Activated T-cell treated with anti-CD3 and anti-CD28 coated beads for 48 hours (primary cell): ENCODE measurements at places on chromosomes 2 and 18.

DNA sequence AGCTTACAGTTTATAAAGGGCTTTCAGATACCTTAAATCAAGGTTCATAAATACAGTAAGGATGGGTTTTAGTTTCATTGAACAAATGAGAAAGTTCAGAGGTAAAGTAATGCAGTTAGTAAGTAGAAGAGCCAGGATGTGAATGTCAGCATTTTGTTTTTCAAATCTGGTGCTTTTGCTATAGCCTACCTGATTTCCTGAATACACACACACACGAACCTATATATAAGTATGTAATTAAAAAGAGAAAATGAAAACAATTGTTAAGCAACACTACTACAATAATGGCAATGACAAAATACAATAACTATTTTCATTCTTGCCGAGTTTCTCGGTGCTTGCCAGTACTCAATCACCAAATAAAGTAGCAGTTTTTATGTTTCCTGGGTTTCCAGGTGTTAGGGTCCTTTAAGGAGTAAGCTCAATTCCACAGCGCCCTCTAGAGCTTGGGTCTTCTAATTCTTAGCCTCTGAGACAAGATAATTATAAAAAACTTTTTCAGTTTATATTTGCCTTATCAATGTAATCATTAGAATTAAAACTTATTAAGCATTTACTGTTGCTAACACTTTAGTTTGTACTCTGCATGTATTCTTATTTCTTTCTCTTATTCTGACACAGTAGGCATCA is 512.9 kb upstream of the ACVR2A start:
- DNase-seq: no peak

GRCh38 chr2:72015266-72015665 is 132.4 kb downstream of the CYP26B1 start:
- no peak for DNase-seq

- no peak for DNase-seq
Observed at GRCh38 chr2:125526093-125526492, 1129.9 kb upstream of the GYPC start.

DNA sequence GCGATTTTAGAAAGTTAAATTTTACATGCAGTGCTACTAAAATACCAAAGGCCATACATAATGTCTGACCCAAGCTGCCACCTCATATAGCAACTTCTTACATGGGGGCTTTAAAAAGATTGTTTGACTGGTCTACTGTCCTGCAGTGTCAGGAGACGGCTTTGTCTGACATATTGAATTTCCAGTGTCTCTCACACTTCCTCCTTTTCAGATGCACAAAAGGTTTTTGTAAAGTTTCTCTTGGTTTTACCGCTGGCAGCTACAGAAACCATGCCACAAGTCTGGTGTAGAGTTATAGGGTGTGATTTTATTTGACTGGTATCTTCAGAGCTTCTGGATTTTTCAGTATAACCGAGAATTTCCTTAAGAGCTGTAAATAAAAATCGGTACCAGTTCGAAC is 1.1 kb upstream of the ASAP2 start:
- no peak for DNase-seq

GRCh38 chr2:145822892-145823534 is 1303.1 kb upstream of the ZEB2 start:
- no peak for DNase-seq

- DNase-seq: no peak
Observed at GRCh38 chr18:8468191-8468590, 141.0 kb upstream of the RAB12 start.

DNA sequence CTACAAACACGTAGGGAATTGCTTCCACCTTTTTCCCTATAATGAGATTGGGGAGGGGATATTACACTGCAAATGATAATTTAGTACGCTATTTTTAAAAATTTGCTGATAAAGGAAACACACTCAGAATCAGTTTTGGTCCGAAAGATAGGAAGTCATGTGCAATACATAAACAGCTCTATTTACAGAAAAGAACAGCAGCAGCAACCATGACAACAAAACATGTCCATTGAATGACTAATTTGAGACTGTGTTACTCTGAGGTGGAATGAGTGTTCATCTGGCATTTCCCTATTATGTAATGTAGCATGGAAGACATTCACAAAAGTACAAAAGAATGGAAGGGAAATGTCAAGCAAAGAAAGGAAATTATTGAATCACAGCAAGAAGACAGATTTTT is 337.2 kb downstream of the NBAS start:
- DNase-seq: no peak

DNA sequence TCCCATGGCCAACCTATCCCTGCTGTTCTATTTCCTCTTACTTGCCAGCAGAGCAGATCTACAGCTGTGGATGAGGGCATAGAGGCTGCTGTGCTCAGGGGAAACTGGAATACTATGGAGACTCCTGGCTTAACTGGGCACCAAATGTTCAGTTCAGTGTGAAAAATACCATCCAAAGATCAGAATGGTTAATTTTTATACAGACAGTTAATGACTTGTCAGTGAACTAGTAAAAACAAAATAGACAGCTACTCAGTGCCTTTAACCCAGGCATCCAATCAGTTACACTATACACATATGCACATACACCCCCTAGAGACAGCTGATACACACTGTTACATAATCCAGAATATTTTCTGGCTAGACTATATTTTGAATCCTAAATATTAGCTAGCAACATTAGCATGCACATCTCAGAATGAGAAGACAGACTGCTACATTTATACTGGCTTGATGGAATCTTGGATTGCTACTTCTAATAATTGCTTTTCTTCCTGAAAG is 59.1 kb upstream of the WIPF1 start:
- no peak for DNase-seq

GRCh38 chr18:60975420-60975819 is 357.8 kb upstream of the CDH20 start:
- no peak for DNase-seq

GRCh38 chr2:207796585-207797350 is 27.1 kb upstream of the FZD5 start:
- no peak for DNase-seq
